Colonic mucosa (tissue), 4 donors: ENCODE measurements at places on chromosomes 12 and 14. TPM values are rescaled to one million over a fixed set of nuclear protein-coding genes. Genes with fewer than 3 reads are reported as not detected.

Gene KRT2
- total RNA-seq: not detected

Gene FOXN4
- total RNA-seq: not detected

- DNase-seq: no peak
These were observed 171.2 kb downstream of the FLRT2 start for GRCh38 chr14:85701116-85701515.

Gene PLEK2
- 84.0 TPM for total RNA-seq

DNA sequence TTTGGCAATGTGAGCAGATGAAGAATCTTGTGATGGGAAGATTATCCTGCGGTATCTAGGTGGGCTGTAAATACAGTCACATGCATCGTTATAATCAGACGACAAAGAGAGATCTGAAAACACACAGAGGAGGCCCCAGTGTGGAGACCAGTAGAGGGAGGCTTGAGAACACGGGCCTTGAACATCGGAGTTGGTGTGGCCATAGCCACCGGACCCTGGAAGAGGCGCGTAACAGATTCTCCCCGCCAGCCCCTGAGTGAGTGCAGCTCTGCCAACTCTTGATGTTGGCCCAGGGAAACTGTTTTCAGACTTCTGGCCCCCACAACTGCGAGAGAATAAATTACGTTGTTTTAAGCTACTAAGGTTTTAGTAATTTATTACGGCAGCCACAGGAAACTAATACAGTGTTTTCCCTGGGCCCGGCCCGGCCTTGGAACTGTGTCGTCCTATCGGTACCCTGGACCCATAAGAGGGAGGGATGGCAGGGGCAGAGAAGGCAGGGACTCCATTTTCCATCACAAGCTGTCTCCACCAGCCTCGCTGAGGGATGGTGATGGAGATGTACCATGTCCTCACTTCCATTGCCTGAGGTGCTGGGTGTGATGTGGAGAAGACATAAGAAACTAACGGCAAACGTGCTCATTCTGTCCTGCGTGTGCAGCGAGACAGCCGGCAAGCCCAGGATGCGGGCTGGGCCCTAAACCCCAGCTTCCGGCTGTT lies 91.6 kb downstream of the NTF3 start:
- DNase-seq: no peak

DNA sequence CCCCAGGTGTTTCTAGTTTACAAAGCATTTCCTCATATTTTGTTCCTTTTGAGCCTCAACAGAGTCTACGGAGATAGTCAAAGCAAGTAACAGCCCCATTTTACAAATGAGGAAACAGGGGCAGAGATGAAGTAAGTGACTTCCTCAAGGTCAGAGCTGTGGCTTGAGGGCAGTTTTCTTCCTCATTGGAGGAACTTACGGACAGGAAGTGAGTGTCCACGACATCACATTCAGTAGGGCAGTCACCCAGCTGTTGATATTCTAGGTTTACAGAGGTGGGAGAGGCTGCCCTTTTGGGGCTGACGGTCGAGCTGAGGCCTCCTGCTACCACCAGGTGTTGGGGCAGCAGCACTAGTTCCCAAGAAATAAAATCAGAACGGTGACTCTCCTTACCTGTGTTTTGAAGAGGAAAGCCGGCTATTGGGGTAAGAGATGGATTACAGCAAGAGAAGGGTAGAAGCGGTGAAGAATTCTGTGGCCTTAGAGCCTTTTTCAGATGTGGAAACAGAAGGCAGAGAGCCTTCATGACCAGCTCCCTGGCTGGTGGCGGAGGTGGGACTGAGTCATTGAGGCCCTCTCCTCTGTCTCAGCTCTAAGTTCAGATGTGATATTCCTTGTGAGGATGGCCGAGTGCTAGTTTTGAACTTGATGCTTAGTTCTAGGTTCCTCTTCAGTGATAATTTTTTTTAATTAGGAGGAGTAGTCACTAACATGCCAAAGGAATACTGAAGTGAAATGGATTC lies 41.7 kb downstream of the SUSD6 start:
- DNase-seq: peak; percentile 58

DNA sequence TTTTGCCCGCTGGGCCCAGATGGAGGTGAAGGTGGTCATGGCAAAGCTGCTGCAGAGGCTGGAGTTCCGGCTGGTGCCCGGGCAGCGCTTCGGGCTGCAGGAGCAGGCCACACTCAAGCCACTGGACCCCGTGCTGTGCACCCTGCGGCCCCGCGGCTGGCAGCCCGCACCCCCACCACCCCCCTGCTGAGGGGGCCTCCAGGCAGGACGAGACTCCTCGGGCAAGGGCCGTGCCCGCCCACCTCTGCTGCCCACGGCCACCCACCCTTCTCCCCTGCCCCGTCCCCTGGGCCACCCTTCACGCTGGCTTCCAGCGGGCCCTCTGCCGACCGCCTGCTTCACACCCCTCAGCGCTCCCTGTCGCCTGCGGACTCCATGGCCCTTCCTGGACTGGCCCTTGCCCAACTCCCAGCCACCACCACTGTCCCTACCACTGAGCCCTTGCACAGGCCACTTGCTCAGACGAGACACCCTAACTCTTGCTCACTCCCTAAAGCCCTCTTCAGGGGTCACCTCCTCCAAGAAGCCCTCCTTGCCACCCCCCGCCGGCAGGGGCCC lies 42.5 kb downstream of the CYP46A1 start:
- DNase-seq: no peak

Gene PARPBP
- total RNA-seq: 9.0 TPM

DNA sequence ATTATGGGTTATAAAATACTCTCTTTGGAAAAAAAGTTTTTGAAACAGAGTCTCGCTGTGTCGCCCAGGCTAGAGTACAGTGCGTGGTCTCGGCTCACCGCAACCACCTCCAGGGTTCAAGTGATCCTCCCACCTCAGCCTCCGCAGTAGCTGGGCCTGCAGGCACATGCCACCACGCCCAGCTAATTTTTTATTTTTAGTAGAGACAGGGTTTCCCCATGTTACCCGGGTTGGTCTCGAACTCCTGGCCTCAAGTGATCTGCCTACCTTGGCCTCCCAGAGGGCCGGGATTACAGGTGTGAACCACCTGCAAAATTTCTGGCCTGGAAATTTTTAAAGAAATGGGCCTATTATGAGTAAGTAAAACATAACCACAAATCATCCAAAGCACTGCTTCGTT lies 3.8 kb downstream of the USP15 start:
- DNase-seq: no peak

Gene COPZ1
- total RNA-seq: 173 TPM

GRCh38 chr12:3732901-3733300 lies 20.0 kb downstream of the CRACR2A start:
- DNase-seq: peak; percentile 94

DNA sequence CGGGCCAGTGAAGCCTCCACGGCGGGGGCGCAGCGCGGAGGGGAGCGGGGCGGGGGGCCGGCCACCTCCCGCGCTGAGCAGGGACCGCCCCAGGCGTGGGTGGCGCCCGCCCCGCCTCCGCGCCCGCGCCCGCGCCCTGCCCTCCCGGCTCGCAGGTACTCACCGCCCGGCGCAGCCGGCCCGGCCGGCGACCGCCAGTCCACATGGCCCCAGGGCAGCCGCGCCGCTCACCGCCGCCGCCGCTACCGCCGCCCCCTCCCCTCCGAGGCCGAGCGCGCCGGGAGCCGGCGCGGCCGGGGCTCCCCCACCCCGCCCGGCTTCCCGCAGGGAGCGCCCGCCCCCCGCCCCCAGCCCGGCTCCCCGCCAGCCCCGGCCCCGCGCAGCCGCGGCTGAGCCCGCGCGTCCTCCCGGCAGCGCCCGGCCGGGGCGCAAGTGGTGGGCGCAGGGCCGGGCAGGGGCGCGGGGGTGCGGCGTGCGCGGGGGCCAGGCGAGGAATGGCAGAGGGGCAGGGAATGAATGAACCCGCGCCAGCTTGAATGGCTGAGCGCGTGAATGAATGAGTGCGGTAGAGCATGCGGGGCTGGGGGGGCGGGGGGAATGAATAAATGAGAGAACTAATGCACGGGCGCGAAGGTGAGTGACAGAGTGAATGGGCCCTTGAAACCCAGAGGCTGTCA lies at the start of gene BEGAIN:
Gene BEGAIN (minus strand): TSS at position 332 of the 677 bp plus-strand sequence. CDS start 127 bp downstream, at position 205.
- peak; percentile 54 for DNase-seq

DNA sequence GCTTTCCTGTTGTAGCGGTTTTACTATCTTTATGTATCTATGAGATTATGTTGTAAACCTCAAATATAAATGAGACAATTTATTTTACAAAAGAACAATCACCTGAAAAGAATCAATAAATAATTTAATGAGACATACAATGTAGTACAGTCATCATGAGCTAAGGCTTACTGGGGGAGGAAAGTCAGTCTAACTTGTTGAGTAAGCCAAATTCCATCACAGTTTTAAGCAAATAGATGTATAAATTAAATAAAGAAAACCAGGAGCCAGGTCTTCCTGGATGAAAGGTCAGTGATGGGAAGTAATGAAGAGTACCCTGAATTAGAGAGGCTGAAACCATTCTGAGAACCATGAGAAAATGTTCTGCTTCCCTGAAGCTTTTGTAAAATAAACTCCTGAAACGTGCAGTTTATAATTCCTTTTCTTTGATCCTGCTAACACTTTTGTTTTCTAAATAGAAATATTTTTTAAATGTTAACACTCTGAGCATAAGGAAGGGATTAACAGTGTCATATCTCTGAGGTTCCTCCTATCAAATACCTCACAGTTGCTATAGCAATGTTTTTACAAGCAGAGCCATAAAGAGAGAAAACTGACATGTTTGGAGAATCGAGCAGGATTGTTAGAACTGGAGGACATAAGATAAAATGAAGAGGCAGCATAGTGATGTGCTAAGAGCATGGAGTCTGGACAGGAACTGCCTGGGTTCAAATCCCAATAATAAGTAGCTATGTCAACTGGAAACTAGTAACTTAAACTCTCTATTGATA lies 444.9 kb upstream of the FOXG1 start:
- DNase-seq: no peak

Gene DACT1
- total RNA-seq: 1.5 TPM

Gene FAM222A
- 5.5 TPM for total RNA-seq

DNA sequence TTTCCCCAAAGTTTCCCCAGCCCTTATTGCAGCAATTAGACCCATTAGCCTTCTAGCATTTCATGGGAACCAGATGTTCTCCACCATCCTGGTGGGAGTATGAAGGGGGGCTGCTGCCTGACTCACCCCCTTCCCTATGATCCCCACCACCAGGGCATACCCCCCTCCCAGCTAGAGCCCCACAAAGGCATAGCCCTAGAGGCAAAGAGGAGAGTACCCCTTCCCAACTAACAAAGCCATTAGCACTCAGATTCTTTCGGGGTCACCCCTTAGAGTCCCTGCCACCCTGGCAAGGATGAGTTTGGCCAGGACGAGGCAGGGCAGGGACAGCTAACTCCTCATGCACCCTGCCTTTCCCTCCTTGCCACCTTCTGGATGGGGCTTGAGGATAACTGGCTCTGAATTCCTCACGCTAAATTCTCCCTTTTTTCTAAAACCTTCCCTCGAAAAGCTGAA lies 9.2 kb downstream of the RARG start:
- no peak for DNase-seq

Gene RASSF8
- total RNA-seq: 14.2 TPM
